ENCODE measurements at places on chromosomes 11 and 22.
A peak's percentile ranks its signal among the peaks of the same experiment; 100 is the strongest.

DNA sequence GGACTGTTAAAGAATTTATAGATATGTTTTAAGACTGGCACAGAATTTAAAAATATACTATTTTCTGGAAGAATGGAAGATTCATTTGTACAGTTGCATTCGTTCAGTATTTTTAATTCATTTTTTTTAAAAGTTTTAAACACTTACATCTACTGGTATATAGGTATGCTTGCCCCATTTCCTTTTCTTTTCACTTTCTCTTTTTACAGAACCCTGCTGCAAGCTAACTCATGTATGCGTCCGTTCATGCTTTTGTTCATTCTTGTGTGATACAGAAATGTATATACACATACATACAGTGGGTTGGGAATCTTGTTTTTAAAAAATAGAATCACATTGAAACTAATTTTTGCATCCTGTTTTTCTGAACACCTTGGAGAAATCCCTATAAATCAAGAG, 31.0 kb downstream of the PACS1 start:
- no peak overlapping the region for H3K27ac ChIP-seq
- H3K4me3 ChIP-seq, result no peak overlapping the region
- H3K36me3 ChIP-seq, result no peaks in the 10 kb centered on the region
- DNase-seq, result no peak
- no peaks in the 10 kb centered on the region for H3K4me1 ChIP-seq

GRCh38 chr11:12390687-12391110, 13.3 kb downstream of the PARVA start:
- no peaks in the 10 kb centered on the region for H3K27me3 ChIP-seq
- no peak overlapping the region for H3K4me3 ChIP-seq
- H3K4me1 ChIP-seq, result peaks cover 22% of the 10 kb centered on the region
- DNase-seq, result peak; percentile 45
- H3K27ac ChIP-seq, result no peak overlapping the region

DNA sequence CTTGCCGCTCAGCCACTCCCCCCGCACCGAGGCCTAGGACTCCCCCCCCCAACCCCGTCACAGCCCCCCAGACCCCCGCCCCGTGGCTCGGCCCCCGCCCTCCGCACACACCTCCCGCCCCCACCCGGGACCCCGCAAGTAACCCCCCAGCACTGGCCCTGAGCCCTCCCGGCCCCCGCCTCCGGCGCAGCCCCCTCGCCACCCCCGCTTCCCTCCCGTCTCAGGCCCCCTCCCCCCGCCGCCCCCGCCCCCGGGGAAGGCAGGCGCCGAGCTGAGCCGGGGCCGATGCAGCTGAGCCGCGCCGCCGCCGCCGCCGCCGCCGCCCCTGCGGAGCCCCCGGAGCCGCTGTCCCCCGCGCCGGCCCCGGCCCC, 1.5 kb downstream of the SHANK3 start:
- peaks cover 16% of the 10 kb centered on the region for H3K27me3 ChIP-seq
- peaks cover 2% of the 10 kb centered on the region for H3K4me1 ChIP-seq
- H3K27ac ChIP-seq, result no peak overlapping the region

GRCh38 chr11:134819041-134819440, 407.0 kb upstream of the B3GAT1 start:
- DNase-seq, result no peak
- no peaks in the 10 kb centered on the region for H3K4me1 ChIP-seq
- no peak overlapping the region for H3K4me3 ChIP-seq
- H3K27ac ChIP-seq, result no peak overlapping the region
- H3K36me3 ChIP-seq, result no peaks in the 10 kb centered on the region

- H3K4me3 ChIP-seq, result no peak overlapping the region
- H3K27ac ChIP-seq, result no peak overlapping the region
- DNase-seq, result no peak
- H3K27me3 ChIP-seq, result no peaks in the 10 kb centered on the region
- no peaks in the 10 kb centered on the region for H3K4me1 ChIP-seq
These were observed 438.5 kb downstream of the DYNC2H1 start for GRCh38 chr11:103547691-103548090.

DNA sequence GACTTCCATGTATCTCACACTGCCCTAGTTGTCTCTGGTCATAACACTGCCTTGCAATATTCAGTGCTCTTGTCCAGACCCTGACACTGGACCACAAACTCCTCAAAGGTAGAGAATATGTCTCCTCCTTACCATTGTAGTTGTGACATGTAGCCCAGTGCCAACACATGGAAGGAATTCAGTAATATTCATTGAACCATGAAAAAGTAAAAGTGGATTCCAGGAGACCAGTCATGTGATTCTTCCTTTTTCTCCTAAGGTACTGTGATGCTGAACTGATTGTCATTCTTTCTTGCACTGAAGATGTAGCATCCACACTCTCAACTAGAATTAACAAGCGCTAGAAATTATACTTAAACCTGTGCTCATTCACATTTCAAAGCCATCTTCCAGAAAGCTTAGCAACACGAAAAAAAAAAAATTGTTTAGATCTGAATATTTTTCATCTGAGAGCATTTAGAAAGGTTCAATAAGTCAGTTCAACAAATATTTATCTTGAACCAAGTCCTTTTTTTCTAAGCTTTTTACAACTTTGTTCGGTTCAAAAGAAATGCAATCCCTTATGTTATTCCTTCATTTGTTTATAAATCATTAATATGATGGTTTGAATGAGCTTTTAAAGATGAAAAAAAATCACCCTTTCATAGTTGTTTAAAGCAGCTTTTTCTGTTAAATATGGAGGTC, 224.7 kb upstream of the BLID start:
- peaks cover 2% of the 10 kb centered on the region for H3K27me3 ChIP-seq
- no peaks in the 10 kb centered on the region for H3K36me3 ChIP-seq
- DNase-seq, result no peak

GRCh38 chr11:105274631-105275030, 135.1 kb upstream of the CARD18 start:
- no peak overlapping the region for H3K27ac ChIP-seq
- no peaks in the 10 kb centered on the region for H3K36me3 ChIP-seq
- no peaks in the 10 kb centered on the region for H3K4me1 ChIP-seq
- no peak for DNase-seq

GRCh38 chr11:59676205-59676604, 7.4 kb upstream of the PATL1 start:
- H3K27ac ChIP-seq, result no peak overlapping the region
- no peak for DNase-seq
- no peak overlapping the region for H3K4me3 ChIP-seq
- H3K27me3 ChIP-seq, result no peaks in the 10 kb centered on the region
- H3K4me1 ChIP-seq, result no peaks in the 10 kb centered on the region

DNA sequence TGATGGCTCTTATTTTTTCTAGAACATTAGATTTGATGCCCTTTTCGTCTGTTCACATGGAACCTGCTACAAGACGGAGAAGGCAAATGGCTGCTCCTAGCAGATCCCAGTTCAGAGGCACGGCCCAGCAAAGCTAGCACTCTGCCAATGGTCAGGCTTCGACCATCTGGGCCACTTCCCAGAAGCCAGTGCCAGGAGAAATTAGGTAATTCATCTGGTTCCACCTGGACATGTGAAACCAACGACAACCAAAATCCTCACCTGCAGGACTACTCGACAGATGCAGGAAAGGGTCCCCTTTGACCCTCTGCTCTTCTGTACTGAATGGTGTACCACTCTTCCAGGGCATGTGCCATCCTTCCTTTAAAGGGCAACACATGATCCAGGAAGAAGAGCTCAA, 25.4 kb downstream of the MICAL3 start:
- no peaks in the 10 kb centered on the region for H3K36me3 ChIP-seq
- peaks cover 12% of the 10 kb centered on the region for H3K4me1 ChIP-seq
- DNase-seq, result no peak
- no peak overlapping the region for H3K27ac ChIP-seq

DNA sequence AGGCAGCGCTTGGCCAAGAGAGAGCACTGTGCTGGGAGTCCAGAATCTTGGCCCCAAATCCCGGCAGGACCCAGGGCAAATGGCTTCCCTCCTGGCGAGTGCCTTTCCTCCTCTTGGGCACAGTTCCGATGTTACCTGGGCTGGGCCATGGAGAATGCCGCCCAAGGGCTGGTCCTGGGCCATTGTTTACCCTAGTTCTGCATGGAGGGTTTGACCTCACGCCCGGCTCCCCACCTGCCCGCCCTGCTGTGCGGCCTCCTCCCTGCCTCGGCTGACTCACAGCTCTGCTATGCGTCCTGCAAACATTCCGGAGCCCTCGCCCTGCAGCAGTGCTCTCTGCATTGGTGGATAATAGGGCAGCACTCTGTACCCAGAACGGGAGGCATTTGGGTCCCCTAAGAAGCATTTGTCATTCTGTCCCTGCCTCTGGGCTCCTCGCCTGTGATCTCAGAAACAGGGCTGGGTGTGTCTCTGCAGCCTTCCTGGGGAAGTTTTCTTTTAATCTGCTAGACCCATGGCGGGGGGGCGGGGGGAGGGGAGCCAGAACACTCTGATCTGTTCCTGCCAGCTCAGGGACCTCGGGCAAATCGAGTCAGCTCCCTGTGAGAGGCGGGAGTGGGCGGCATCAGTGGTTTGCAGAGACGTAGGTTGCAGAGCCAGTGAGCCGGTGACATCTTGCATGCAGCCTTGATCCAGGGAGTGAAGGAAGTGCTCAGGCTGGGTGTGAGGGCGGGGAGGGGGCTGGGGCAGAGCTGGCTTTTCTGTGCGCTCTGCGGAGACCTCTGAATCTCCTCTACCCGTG, 32.9 kb upstream of the SMIM38 start:
- peaks cover 18% of the 10 kb centered on the region for H3K4me1 ChIP-seq
- H3K27me3 ChIP-seq, result no peaks in the 10 kb centered on the region
- peak; percentile 73 for DNase-seq
- no peaks in the 10 kb centered on the region for H3K36me3 ChIP-seq
- H3K27ac ChIP-seq, result no peak overlapping the region

- H3K4me3 ChIP-seq, result no peak overlapping the region
- H3K36me3 ChIP-seq, result no peaks in the 10 kb centered on the region
- H3K27ac ChIP-seq, result no peak overlapping the region
These were observed 1083.5 kb upstream of the TENM4 start for GRCh38 chr11:80524349-80524748.

- no peaks in the 10 kb centered on the region for H3K36me3 ChIP-seq
- DNase-seq, result no peak
- no peaks in the 10 kb centered on the region for H3K4me1 ChIP-seq
- H3K27ac ChIP-seq, result no peak overlapping the region
- peak overlapping the region; percentile 22 for H3K4me3 ChIP-seq
These were observed 148.3 kb upstream of the POU2AF2 start for GRCh38 chr11:111097191-111097590.

- peaks cover 6% of the 10 kb centered on the region for H3K36me3 ChIP-seq
- no peak overlapping the region for H3K4me3 ChIP-seq
- peaks cover 30% of the 10 kb centered on the region for H3K4me1 ChIP-seq
These were observed 30.2 kb downstream of the C11orf91 start for GRCh38 chr11:33670250-33671011.

- H3K4me1 ChIP-seq, result peaks cover 6% of the 10 kb centered on the region
- H3K27ac ChIP-seq, result no peak overlapping the region
- H3K4me3 ChIP-seq, result no peak overlapping the region
These were observed 21.4 kb downstream of the CHKA start for GRCh38 chr11:68099474-68100405.

DNA sequence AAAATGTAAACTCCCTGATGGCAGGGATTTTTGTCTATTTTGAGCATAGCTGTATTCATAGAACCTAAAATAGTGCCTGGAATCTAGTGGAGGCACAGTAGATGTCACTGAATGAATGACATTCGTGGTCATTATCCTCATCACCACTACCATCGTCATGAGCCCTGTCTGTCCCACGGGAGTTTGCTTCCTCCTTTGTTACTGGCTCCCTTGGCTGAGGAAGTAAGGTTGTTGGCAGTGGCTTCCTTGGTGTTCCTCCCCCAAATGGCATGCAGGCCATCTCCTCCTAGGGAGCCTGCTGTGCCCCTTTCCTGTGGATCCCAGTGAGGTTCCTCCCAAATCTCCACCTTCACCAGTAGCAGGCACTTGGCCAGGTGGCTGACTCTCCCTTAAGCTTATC, 183.0 kb downstream of the CEP164 start:
- H3K4me1 ChIP-seq, result no peaks in the 10 kb centered on the region
- H3K4me3 ChIP-seq, result no peak overlapping the region
- H3K36me3 ChIP-seq, result no peaks in the 10 kb centered on the region
- H3K27me3 ChIP-seq, result peaks cover 13% of the 10 kb centered on the region
- H3K27ac ChIP-seq, result no peak overlapping the region
- DNase-seq, result no peak

- no peak overlapping the region for H3K4me3 ChIP-seq
- no peak for DNase-seq
- H3K27me3 ChIP-seq, result no peaks in the 10 kb centered on the region
- no peaks in the 10 kb centered on the region for H3K4me1 ChIP-seq
- H3K27ac ChIP-seq, result no peak overlapping the region
- H3K36me3 ChIP-seq, result no peaks in the 10 kb centered on the region
These were observed 251.2 kb downstream of the BRD1 start for GRCh38 chr22:49576241-49577141.

DNA sequence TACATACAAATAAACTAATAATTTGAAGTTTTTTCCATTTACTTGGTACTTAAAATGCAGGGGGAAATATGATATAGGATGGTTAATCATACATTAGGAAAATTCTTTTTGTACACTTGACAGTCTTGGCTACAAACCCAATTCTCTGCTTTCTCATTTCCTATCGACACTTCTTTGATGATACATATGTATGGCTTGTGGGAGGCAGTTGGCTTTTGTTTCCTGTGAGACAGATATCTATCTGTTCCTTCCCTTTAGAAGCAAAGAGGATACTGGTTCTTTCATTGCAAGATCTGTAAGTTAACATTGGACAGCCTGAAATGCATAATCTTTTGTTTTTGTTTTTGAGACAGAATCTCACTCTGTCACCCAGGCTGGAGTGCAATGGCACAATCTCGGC, 47.9 kb upstream of the ADORA2A start:
- H3K27me3 ChIP-seq, result no peaks in the 10 kb centered on the region
- no peak overlapping the region for H3K27ac ChIP-seq
- no peak overlapping the region for H3K4me3 ChIP-seq
- H3K4me1 ChIP-seq, result no peaks in the 10 kb centered on the region

- H3K4me3 ChIP-seq, result no peak overlapping the region
- no peaks in the 10 kb centered on the region for H3K27me3 ChIP-seq
- DNase-seq, result no peak
- peaks cover 6% of the 10 kb centered on the region for H3K4me1 ChIP-seq
- peaks cover 29% of the 10 kb centered on the region for H3K36me3 ChIP-seq
- no peak overlapping the region for H3K27ac ChIP-seq
These were observed 21.0 kb upstream of the ADSL start for GRCh38 chr22:40325315-40325714.

GRCh38 chr11:113568566-113568965, 93.4 kb upstream of the DRD2 start:
- no peak for DNase-seq
- H3K36me3 ChIP-seq, result no peaks in the 10 kb centered on the region
- H3K4me3 ChIP-seq, result no peak overlapping the region
- H3K4me1 ChIP-seq, result no peaks in the 10 kb centered on the region
- peaks cover 14% of the 10 kb centered on the region for H3K27me3 ChIP-seq

- H3K4me3 ChIP-seq, result no peak overlapping the region
- no peaks in the 10 kb centered on the region for H3K27me3 ChIP-seq
- H3K27ac ChIP-seq, result no peak overlapping the region
- no peaks in the 10 kb centered on the region for H3K36me3 ChIP-seq
- no peak for DNase-seq
- H3K4me1 ChIP-seq, result no peaks in the 10 kb centered on the region
These were observed 621.5 kb upstream of the B3GAT1 start for GRCh38 chr11:135033540-135033939.

All from astrocyte (in vitro differentiated cells and primary cell).